ENCODE measurements at places on chromosomes 1 and 21.

DNA sequence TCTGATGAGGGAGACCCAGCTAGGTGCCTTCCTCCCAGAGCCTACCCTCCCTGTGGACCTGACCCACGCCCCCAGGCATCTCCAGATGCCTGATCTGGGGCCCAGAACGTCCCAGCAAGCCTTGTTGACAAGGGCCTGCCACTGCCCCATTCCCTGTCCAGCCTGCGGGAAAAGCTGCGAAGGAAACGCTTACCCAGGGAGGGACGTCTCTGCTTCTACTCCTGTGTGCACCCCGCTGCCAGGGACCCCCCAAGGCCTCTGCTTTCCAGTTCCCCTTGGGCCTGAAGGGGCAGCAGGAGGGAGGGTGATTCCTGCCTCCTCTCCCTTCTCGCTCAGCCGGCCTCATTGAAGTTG, 11.6 kb upstream of the CLSTN1 start:
- DNase-seq, result no peak

- DNase-seq, result no peak
Measured at GRCh38 chr1:154819628-154820590, 50.2 kb downstream of the KCNN3 start.

- no peak for DNase-seq
Measured at GRCh38 chr1:36165145-36165544, 9.2 kb downstream of the MAP7D1 start.

DNA sequence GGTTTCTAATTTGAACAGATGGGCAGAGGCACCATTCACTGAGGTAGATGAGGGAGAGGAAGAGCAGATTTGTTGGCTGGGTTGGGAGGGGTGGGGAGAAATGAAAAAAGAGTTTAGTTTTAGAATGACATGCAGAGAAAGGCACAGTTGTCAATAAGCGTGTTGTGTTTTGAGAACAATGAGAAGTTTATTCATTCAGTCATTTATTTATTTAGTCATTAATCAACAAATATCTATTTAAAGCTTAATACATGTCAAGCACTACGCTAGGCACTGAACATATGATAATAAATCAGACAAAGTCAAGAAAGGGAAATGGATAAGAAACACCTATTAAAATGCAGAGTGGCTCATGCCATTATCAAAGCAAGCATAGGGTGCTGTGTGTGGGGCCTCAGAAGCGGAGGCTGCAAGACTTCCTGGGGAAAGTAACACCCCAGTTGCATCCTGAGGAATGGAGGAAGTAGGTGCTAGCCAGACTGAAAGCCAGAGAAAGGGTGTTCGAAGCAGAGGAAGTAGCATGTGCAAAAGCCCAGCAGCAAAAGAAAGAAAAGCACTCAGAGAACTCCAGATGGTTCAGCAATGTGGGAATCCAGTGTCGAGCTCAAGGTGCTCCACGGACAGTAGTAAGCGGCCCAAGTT, 114.1 kb downstream of the RNF220 start:
- DNase-seq, result no peak

DNA sequence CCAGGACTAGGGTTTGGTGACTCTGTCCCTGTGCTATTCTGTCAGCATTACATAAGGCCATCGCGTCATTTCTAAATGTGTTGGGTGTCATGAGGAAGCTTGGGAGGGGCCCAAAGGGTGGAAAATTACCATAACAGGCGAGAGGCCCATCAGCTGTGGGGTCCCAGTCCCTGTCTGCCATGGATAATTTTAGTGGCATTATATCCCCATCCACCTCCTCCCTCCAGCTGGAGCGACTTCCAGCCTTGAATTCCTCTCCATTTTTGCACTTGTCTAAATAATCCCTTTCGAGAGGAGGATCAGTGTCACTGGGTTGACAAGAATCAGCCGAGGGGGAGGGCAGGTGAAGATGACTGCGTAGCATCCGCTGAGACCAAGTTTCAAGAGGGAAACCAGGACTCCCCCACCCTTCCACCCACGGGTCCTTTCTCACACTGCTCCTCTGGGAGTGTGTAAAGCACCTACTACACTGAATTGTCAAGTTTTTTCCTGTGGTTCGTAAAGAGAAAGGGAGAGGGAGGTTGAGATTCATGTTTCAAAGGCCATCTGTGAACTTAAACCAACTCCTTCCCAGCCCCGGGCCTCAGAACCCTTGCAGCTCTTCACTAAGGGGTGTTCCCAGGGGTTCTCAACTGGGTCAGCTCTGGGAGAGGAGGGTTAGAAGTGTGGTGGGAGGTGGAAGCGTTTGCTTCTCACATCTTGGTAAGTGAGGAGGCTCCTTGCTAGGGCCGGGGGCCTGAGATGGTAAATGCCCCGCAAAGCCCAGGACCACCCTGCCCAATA, 29.2 kb downstream of the VASH2 start:
- DNase-seq, result no peak

DNA sequence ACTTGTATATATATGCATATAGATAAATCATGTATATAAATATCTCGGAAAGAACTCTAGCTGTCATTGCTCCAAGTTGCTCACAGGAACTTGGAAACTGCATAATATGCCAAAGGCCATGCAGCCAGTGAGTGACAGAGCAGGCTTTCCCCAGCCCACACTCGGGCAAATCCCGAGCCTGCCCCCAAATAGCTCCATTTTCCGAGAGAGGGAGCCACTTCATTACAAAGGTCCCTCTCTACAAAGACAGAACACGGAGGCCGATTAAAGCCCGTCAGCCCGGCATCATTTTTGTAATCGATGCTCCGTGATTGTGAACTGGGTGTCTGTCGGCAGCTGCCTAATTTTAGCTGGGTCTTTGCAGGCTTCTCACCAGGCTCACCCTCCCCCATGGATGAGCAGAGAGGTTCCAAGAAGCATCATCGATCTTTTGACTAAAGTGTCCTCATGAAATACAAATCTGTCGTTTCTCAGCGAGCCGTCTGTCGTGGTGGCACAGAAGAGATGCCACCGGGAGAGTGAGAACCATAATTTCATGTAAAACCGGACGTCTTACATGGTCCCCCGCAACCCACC, 663.9 kb downstream of the PTPRU start:
- DNase-seq, result no peak

GRCh38 chr21:39022863-39023693, 160.2 kb downstream of the PSMG1 start:
- no peak for DNase-seq

Measured in stimulated activated CD4-positive, alpha-beta T cell treated with anti-CD3 and anti-CD28 coated beads, TNF-alpha, amount 100 ng/mL, for 1 hour (primary cell).